AG09309 (cell line): ENCODE measurements at places on chromosomes 12 and 14.

DNA sequence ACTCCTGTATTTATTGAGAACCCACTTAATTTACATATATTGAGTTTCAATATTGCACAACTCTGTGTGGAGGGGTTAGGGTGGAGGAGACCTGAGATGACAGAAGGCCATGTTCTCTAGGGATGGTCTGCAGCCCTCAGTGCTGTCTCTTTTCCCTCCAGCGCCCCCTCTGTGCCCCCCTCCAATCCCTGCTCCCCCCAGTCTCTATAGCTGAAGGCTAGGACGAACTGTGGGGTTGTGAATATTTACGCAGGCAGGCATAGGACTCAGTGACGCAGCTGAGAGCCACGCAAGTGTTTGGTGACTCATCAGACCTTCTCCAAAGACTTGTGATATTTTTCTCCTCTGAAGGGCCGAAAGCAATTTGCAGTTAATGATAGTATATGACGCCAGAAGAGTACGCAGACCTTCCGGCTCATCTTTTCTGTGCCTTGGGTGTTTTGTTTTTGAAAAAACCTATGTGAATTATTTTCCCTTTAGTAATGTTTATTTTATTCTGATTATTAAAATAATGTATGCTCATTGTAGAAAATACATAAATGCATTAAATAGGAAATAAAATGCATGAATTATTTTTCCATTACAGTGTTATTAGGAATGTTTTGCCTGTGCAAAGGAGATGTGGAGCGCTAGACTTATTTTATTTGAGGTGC is 85.3 kb downstream of the SLC25A47 start:
- no peak for DNase-seq

DNA sequence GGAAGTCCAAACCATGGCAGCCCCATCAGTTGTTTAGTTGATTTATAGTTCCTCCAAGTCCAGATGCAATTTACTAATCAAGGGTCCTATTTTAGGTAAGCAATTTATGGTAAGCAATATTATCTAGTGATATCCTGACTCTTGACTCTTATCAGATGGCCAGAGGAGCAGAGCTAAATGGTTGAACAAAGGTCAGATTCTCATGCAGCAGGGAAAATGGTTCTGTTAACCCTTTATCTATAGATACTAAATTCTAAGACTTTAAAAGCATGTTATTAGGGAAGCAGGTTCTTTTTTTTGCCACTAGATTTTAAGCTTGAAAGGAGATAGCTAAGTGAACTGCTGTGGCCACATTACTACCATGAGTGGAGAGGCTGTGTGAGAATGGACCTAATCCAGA is 427.1 kb upstream of the FBXO33 start:
- DNase-seq, result no peak

DNA sequence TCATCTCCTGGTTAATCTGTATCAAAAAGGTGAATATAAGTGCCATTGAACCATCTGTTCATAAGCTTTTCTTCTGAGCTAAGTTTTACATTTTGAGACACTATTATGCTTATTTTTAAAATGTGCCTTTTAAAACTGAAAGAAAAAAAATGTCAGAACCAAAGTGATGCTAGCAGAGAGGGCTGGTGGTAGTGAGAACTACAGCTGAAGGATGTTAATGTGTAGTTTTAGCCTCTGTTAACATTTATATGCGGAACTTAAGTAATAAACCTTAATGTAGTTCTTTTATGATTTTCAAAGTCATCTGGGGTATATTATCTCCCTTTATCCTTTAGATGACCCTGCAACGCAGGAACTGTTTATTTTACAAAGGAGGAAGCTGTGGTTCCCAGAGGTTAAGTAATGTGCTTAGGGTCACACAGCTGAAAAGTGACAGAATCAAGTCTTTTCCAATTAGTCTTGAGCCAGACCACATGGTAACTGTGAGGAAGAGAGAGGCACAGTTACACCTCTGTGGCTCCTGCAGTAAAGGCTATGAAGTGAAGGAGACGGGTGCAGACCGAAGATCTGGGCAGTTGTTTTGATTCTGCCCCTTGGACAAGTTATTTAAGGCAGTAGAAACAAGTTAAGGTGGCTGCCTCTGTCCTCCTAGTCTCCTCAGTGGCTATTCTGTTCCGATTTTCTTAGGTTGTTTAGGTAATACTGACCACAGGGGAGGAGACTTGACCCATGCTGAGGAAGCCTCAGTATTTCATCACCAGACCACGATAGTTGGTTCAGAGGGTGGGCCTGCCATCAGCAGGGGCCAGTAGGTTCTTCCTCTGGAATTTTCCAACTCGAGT is 23.9 kb downstream of the GNG2 start:
- DNase-seq, result peak; percentile 41

- DNase-seq, result no peak
Observed at GRCh38 chr12:55845785-55846496, 3.2 kb upstream of the MMP19 start.

GRCh38 chr14:39621678-39622077 is 189.4 kb upstream of the FBXO33 start:
- DNase-seq, result no peak

DNA sequence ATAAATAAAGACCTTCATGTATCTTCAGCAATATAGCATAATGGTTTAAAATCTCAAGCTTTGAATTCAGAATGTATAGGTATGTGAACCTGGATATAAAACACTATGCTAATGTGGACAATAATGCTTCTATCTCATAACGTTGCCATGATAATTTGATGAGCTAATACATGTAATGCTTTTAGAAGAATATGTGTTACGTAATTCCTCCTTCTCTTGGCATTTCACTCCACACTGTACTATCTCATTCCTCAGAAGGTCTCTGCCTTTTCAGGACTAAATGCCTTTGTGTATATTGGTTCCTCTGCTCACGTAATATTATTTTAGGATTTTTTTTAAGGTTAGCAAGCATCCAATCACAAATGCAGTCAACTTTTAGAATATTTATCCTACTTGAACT is 86.5 kb downstream of the FOXA1 start:
- DNase-seq, result no peak

GRCh38 chr12:77560714-77561113 is 270.0 kb upstream of the NAV3 start:
- no peak for DNase-seq

DNA sequence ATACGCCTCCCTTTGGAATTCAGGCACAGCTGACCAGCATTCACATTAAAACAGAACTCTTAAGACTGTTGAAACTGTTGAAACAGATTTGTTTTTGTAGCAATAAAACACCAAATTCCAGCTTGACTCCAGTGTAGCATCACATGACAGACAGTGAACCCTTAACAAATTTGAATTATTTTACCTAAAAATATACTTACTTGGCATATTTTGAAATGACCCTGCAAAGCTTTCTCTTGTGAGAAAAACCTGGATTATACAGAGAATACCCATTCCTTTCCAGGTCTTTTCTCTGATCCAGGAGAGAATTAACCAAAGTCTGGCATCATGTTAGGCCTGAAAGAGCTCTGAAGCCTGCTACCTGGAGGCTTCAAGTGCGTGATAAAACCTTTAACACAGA is 410.3 kb downstream of the FOXG1 start:
- DNase-seq, result no peak

- no peak for DNase-seq
Observed at GRCh38 chr14:58994130-58994529, 194.3 kb upstream of the DAAM1 start.

GRCh38 chr14:75011356-75011994 is 8.8 kb downstream of the EIF2B2 start:
- DNase-seq, result peak; percentile 21
